SK-N-SH (cell line): ENCODE measurements at places on chromosomes 1 and 21.
A peak's percentile ranks its signal among the peaks of the same experiment; 100 is the strongest.

GRCh38 chr1:8136766-8137165 is 110.7 kb upstream of the ERRFI1 start:
- no peak for DNase-seq
- no peaks in the 10 kb centered on the region for H3K36me3 ChIP-seq
- H3K27ac ChIP-seq: peak overlapping the region; percentile 77; the same call in 1 of the 2 replicates
- H3K4me3 ChIP-seq: no peak overlapping the region

GRCh38 chr1:155130272-155131006 is 2.8 kb downstream of the EFNA1 start:
- peak overlapping the region; percentile 25; the same call in 1 of the 2 replicates for H3K4me3 ChIP-seq
- peaks cover 50% of the 10 kb centered on the region for H3K4me1 ChIP-seq
- H3K27ac ChIP-seq: peak overlapping the region; percentile 14; the same call in 1 of the 2 replicates
- peaks cover 5% of the 10 kb centered on the region for H3K36me3 ChIP-seq
- no peak for DNase-seq

GRCh38 chr1:205075642-205076155 is 8.6 kb downstream of the TMEM81 start:
- no peak overlapping the region for H3K27ac ChIP-seq
- peaks cover under 1% of the 10 kb centered on the region for H3K36me3 ChIP-seq
- no peaks in the 10 kb centered on the region for H3K27me3 ChIP-seq

DNA sequence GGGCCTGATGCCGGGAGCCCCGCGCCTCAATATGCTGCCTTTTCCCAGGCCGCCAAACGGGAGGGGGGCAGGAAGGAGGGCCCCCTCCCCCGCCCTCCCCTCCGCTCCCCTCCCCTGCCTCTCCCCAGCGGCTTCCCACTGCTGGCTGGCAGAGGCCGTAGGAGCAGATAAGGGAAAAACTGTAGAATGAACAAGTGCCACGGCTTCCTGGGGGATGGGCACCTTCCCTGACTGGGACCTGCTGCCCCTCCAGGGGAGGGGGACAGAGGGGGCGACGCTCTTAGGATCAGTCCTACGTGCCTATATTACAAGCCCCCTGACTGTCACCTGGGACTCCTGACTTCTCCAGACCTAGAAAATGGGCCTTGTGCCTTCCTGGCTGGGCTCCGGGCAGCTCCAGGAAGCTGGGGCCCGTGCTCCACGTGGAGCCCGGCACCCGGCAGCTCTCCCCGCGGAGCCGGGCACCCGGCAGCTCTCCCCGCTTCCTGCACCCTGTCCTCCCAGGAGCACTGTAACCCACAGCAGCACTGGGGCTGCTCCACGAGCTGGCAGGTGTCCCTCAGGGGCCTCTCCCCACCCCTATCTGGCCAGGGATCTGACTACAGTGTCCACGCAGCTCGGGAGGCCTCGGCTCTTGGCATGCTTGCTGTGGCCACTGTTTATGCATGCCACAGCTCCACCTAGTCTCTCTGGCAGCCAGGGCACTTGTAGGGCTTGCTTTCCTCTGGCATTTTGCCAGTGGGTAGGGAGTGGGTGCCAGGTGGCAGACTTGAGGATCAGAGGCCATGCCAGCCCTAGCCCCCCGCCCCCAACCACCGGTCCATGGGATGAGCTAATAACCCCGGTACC is 674 bp upstream of the HES5 start:
- no peaks in the 10 kb centered on the region for H3K36me3 ChIP-seq
- peaks cover 6% of the 10 kb centered on the region; the same call in 1 of the 2 replicates for H3K27me3 ChIP-seq
- no peak overlapping the region for H3K27ac ChIP-seq
- H3K4me3 ChIP-seq: no peak overlapping the region

DNA sequence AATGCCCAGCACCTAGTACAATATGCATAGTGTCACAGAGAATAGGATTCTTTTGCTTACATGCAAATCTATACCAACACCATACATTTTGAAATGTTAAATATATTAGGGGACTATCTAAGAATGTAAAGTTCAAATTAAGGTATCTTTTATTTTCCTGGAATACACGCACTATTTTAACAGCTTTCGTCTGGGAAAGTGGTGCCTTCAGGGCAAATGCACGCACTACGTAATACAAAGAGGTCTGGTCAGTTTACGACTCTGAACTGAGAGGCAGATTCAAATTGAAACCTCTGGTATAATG is 931 bp downstream of the FUBP1 start:
- H3K27me3 ChIP-seq: no peaks in the 10 kb centered on the region
- H3K27ac ChIP-seq: peak overlapping the region; percentile 99
- peaks cover 11% of the 10 kb centered on the region for H3K36me3 ChIP-seq
- peak overlapping the region; percentile 91 for H3K4me3 ChIP-seq
- H3K4me1 ChIP-seq: peaks cover 15% of the 10 kb centered on the region
- DNase-seq: no peak

GRCh38 chr1:150564051-150564991 is 15.1 kb downstream of the MCL1 start:
- no peaks in the 10 kb centered on the region for H3K36me3 ChIP-seq
- DNase-seq: no peak
- H3K4me3 ChIP-seq: no peak overlapping the region

GRCh38 chr1:87215592-87215991 is 113.1 kb upstream of the LMO4 start:
- no peak overlapping the region for H3K27ac ChIP-seq
- H3K36me3 ChIP-seq: no peaks in the 10 kb centered on the region
- peaks cover 5% of the 10 kb centered on the region for H3K4me1 ChIP-seq
- no peak overlapping the region for H3K4me3 ChIP-seq
- no peaks in the 10 kb centered on the region for H3K27me3 ChIP-seq
- DNase-seq: no peak
